ENCODE measurements at places on chromosomes 1 and 21. TPM values are rescaled to one million over a fixed set of nuclear protein-coding genes. Genes with fewer than 3 reads are reported as not detected.
A peak's percentile ranks its signal among the peaks of the same experiment; 100 is the strongest.

DNA sequence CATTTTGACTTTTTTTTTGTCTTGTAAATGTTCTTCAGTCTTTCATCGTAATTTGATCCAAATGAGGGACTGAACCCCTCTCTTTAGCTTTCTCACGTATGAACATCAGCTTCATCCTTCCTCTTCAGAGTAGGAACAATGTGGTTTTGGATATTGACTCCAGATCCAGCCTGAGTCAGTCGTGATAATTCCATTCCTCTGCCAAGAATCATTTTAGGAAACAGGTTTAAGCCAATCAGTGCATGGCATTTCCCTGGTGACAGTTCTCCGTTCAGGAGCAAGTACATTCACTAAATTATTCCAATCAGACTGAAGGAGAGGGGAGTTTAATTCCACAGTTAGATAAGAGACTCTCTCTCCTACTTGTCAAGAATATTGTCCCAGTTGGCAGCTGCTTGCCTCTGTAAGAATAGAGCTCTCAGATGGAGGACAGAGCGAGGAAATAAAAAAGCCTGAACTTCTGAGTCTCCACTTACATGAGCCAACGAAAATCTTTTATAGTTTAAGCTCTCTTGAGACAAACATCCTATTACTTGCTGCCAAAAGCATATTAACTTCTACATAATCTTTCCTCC is 18.6 kb downstream of the RHOU start:
- no peak for DNase-seq

DNA sequence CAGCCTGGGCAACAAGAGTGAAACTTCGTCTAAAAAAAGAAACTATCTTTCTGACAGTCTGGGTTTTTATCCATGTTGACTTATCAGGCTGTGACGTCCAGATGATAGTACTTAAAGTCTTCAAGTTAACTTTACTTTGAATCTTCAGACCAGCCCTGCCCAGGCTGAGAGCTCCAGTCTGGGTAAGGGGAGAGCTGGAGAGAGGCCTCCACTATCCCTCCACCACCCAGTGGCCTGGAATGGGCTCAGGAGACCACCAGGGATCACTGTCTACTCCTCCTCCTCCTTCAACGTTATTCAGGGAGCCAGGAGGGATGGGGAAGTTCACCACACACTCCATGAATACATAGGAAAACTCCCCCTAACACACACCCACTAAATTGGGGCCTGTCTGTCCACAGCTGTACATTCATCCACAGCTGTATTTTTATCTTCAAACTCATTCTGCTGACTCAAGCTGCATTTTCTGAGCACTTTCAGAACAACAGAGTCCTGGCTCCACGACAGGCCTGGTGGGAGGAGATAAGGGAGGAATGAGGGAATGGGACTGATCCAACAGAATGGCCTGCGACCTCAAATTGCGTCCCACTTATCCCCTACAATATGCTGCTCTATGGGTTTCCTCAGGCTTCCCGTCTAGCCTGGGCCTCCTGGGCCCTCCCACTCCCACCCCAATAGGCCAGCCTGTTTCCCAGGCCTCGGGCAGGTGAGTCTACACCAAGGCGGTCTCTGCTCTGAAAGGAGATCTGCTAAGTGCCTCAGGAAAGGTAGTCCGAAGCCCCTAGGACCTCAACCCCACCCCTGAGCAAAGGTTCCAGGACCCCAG is 1.8 kb downstream of the SLC45A3 start:
- DNase-seq: no peak

DNA sequence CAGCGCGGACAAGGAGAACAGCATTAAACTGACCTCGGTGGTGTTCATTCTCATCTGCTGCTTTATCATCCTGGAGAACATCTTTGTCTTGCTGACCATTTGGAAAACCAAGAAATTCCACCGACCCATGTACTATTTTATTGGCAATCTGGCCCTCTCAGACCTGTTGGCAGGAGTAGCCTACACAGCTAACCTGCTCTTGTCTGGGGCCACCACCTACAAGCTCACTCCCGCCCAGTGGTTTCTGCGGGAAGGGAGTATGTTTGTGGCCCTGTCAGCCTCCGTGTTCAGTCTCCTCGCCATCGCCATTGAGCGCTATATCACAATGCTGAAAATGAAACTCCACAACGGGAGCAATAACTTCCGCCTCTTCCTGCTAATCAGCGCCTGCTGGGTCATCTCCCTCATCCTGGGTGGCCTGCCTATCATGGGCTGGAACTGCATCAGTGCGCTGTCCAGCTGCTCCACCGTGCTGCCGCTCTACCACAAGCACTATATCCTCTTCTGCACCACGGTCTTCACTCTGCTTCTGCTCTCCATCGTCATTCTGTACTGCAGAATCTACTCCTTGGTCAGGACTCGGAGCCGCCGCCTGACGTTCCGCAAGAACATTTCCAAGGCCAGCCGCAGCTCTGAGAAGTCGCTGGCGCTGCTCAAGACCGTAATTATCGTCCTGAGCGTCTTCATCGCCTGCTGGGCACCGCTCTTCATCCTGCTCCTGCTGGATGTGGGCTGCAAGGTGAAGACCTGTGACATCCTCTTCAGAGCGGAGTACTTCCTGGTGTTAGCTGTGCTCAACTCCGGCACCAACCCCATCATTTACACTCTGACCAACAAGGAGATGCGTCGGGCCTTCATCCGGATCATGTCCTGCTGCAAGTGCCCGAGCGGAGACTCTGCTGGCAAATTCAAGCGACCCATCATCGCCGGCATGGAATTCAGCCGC is 2.5 kb downstream of the S1PR1 start:
- no peak for DNase-seq

DNA sequence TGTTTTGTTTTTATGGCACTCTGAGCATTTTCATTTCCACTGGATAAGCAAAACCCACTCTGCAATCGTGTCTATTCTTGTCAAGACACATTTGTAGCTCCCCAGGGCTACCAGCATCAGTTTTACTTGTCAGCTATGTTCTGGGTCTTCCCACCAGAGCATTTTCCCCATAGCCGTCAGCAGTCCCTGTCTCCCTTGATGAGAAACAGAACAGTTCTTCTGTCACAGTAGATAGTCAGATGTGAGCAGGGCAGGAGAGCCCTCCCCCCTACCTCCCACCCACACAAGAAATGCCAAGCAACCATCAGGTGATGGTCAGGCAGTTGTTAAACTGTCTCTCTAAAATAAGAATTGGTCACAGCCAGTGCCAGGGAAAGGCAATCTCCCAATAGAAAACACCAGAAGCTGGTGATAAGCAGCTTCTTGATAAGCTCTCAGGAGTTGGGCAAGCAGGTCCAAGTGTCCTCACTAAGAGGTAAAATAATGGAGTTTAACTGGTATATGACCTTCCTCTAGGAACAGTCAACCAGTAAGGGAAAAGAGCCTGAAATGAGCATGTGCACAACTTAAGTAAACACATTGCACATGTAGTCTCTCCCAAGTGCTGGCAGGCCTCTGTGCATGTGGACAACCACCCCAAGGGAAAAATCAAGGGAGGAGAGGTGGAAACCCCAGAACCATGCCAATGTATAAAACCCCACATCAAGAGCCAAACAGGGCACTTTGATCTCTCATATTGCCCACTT is 208.2 kb downstream of the S1PR1 start:
- DNase-seq: no peak

- no peak for DNase-seq
These were observed at the start of gene TFF1 for GRCh38 chr21:42366292-42367010. Gene TFF1, minus strand, starts transcription at chr21:42366535. Its CDS starts 40 bp downstream, at chr21:42366495.

- DNase-seq: no peak
These were observed 29.8 kb upstream of the HHAT start for GRCh38 chr1:210298936-210299335.

DNA sequence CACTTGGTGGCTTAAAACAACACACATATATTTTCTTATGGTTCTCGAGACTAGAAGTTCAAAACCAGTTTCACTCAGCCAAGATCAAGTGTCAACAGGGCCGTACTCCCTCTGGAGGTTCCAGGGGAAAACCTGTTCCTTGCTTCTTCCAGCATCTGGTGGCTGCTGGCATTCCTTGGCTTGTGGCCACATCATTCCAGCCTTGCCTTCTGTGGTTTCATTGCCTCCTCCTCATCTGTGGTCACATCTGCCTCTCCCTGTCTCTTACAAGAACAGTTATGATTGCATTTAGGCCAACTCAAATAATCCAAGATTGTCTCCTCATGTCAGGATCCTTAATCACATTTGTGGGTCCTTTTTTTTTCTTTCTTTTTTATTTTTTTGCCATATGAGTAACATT is 240.7 kb upstream of the HOOK1 start:
- DNase-seq: no peak

DNA sequence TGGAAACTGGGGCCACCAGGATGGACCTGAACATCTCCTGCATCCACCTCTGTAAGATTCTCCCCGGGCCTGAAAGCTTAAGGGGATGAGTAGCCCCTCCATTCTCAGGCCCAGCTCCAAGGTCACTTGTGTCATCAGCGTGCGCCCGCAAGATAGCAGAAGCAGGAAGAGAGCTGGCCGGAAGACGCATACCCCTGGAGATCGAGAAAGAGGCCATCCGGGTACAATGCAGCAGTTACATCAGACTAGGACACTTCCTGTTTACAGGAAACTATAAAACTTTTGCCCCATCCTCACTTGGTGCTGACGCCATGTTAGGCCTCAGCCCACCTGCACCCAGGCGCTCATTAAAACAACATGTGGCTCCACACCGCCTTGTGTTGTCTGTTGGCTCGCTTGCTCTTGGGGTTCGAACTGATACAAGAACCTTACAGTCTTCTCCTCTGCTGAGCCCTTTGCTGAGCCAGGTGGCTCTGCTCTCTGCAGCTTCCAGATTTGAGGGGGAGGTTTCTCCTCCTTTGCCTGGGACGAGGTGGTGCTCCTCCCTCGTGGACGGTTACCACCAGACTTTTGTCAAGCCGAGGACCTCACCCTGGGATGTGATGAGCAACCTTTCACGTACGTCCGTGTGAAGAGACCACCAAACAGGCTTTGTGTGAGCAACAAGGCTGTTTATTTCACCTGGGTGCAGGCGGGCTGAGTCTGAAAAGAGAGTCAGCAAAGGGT is 277.5 kb upstream of the C1orf174 start:
- no peak for DNase-seq

- no peak for DNase-seq
These were observed 7.0 kb downstream of the HSPG2 start for GRCh38 chr1:21930080-21930571.

DNA sequence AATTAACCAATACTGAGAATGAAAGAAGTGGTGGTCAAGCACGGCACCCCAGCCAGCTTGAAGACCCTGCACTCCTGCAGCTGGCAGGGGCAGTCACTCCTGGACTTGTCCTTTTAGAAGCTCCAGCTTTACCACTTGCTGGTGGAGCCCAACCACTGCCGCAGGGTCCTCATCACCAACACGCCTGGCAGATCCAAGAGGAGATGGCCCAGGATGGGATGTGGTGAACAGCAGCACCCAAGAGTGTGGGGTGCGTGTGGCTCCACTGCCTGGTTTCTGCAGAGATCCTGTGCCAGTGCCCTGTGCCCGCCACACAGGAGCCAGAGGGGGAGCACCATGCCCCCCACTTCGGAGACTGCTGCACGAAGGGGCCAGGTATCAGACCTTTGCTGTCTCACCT is 13.5 kb downstream of the CR1L start:
- no peak for DNase-seq

- peak; percentile 94 for DNase-seq
These were observed 2.3 kb downstream of the FGR start for GRCh38 chr1:27632387-27633297.

- no peak for DNase-seq
These were observed 4.6 kb upstream of the CLCA2 start for GRCh38 chr1:86419277-86419903.

DNA sequence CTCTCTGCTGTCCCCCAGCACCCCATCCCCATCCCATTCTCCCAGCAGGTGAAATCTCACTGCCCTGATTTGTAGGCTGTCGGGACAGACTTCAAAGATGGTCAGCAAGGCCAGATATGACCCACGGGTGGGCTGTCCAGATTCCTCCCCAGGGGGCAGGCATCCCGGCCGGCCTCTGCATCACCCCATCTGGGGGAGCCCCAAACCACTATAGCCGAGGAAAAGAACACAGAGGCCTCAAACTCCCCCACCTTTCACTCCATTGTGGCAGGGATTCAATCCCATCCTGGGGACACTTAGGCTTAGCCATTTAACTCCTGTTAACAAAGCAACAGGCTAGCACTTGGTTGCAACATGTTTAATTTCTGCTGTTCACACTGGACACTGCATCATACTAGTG is 8.8 kb downstream of the MUL1 start:
- no peak for DNase-seq

DNA sequence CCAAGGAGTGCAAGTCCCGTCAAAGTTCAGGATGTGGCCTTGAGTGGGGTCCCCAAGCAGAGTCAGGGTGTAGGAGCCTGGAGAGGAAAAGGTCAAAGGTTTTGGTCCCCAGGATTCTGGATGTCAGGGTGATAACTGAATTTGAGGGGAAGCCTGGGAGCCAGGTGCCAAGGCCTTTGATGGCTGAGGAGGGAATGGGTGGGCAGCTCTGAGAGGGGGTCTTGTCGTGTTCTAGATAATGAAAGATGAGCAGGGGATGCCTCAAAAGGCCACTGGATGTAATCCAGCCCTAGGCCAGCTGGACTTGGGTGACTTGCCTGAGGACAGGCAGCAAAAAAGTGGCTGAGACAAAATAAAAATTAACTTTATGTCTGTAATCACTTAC is 27.5 kb upstream of the KCNA2 start:
- DNase-seq: no peak

DNA sequence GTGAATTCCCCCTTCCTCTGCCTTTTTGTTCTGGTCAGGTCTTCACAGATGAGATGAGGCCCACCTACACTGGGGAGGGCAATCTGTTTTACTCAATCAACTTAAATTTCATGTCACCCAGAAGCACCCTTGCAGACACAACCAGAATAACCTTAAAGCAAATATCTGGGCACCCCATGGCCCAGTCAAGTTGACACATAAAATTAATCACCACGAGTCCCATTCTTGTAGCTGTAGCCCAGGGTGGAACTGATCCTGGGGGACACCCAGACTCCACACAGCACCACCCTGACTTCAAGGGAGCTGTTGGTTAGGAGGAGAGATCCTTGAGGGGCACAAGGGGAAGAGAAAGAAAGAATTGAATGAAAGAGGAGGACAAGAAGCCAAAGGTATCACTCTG is 23.1 kb downstream of the CAPN9 start:
- DNase-seq: no peak

DNA sequence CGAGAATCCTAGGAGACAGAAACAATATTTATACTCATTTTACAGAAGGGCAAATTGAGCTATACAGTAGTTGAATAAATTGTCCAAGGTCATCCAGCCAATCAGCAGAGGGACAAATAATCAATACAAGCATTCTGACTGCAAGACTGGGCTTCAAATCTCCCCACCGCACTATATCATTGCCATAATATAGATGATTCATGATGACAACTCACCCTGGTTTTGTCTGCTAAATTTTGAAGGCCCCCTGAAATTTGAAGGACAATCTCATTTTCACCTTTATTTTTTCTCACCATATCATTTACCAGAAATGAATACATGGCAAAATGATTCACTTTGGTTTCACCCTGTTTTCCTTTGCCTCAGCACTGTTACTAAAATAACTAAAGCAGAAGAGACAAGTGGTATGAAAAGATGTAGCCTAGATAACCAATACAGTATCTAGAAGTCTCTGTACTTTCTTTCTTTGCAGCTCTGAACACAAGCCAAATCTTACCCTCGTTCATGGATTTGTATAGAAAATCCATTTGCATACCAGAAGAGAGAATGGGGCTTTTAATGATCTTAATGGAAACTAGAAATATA is 292.5 kb downstream of the TTLL7 start:
- DNase-seq: no peak

EVI5 gene
- polyA plus RNA-seq: 1.3 TPM

HUNK gene
- polyA plus RNA-seq: not detected

MAP3K21 gene
- not detected for polyA plus RNA-seq

B3GALNT2 gene
- 12.9 TPM for polyA plus RNA-seq

CYYR1 gene
- polyA plus RNA-seq: not detected

FAM177B gene
- polyA plus RNA-seq: not detected

AMPD2 gene
- 32.6 TPM for polyA plus RNA-seq

PDC gene
- not detected for polyA plus RNA-seq

PLK3 gene
- polyA plus RNA-seq: 3.1 TPM
